ENCODE measurements at places on chromosomes 3 and 15.

- no peak for DNase-seq
Observed at GRCh38 chr3:107308716-107309115, 68.5 kb upstream of the CCDC54 start.

DNA sequence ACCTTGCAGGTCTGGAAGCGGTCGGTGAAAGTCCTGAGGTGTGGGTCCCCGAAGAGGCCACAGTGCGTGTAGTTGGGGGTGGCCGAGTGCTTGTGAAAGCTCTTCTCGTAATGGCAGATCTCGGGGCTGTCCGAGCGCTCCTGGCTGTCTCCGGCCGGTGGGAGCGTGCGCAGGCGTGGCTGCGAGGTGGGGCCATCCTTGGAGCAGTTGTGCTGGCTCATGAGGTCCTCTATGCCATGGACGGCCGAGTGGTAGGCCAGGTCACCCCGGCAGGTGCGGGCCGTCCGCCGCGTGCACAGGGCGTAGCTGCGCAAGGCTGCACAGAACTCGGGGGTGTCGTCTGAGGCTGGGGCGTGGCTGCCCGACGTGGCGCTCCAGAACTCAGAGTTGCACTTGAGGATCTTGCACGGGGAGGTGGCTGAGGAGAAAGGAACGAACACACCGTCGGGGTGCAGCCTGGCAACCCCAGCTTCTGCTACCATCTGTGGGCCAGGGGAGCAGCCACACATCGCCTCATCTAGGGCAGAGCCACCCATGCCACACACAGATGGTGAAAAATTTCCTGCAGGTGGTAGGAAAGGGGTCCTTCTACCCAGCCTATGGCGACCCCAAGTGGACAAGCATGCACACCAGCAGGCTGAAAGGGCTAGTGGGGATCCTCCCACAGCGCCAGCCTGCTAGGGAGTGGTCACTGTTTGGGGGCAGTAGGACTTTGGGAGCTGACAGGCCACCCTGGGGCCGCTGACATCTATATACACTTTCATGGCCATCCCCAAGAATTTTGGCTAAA lies 36.7 kb downstream of the RGMA start:
- no peak for DNase-seq

GRCh38 chr15:70501849-70502248 lies 261.5 kb downstream of the UACA start:
- no peak for DNase-seq

DNA sequence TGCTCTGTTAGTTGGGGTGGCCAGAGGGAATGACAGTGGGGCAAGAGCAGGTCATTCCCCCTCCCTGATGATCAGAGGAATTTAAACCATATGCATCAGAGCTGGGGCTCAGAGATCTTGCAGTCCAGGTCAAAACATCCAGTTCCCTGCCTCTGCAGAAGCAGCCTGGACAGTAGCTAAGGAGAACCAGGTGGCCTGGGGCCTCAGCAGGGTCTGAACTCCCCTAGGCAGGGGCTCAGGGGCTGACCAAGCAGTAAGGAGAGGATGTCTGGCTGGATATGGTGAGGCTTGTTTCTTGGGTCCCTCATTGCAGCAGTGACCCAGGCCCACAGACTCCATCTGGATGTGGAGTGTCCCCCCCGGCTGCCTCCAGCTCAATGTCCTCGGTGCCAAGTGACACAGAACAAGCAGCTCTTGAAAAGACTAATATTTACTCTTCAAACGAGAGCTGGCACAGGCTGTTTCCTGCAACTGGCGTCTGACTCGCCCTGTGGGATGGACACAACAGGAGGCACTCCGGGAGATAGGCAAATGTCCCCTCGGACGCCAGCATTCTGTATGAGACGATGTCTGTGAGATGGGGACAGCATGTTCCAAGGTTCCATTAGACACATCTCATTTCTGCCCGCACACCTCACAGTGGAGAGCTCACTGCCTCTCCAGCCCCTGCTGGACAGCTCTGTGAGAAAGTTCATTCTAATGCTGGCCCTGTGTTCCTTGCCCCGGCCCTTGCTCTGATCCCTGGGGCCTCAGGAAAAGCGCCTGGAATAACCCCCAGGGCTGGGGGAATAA lies 37.1 kb downstream of the SEC22C start:
- no peak for DNase-seq

- DNase-seq, result no peak
Observed at GRCh38 chr3:157065201-157065600, 94.7 kb downstream of the CCNL1 start.

GRCh38 chr15:66234798-66235197 lies 18.8 kb downstream of the MEGF11 start:
- DNase-seq, result no peak

- DNase-seq, result no peak
Observed at GRCh38 chr15:58257776-58258325, 119.7 kb downstream of the AQP9 start.

- no peak for DNase-seq
Observed at GRCh38 chr3:50170689-50171088, 15.6 kb downstream of the SEMA3F start.

DNA sequence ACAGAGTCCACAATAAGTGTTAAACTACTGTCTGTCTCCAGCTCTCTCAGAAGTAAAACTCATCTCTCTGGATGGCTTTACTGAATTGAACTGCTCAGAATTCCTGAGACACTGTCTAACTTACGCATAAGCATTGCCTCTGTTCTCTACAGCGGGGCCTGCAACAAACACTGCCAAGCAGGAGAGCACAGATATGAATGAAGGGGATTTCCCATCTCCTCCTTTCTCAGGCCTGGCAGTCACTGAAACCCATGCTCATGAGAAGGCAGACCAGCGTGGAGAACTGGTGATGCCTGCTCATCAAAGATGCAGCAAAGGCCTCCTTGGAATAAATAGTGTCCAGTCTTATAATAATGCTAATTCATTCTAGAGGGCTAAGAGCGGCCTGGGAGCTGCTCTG lies 10.3 kb downstream of the RASGRP1 start:
- no peak for DNase-seq

DNA sequence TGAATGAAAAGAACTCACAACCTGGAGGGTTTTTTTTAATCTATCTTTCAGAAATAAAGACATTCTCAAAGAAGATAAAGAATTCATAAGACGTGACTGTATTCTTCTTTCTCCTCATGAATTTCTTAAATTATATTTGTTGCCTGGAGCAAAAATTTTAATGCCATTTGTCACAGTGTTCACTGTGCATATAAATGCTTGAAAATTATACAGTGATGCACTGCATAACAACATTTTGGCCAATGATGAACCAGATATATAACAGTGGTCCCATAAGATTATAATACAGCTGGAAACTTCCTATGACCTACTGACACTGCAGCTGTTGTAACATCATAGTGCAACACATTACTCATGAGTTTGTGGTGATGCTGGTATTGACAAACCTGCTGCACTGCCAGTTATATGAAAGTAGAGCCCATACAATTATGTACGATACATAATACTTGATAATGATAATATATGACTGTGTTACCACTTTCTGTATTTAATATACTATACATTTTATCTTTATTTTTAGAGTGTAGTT lies 67.3 kb downstream of the P2RY1 start:
- no peak for DNase-seq

DNA sequence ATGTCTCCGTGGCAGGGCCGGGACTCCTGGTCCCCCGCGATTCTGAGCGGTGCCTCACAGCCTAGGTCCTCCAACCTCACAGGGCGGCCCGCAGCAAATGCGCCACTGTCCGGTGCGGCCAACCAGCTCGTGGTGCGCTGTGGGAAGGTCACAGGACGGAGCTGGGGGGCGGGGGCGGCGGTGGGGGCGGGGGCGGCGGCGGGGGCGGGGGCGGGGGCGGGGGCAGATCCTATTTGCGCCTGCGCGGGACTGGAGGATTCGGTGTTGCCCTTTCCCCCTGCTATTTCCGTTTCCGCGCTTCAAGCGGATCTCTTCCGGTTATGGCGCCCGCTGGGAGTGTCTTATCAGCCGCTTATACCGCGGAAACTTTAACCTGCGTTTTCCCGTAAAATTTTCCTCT lies 106.7 kb upstream of the SNRPN start:
- no peak for DNase-seq

DNA sequence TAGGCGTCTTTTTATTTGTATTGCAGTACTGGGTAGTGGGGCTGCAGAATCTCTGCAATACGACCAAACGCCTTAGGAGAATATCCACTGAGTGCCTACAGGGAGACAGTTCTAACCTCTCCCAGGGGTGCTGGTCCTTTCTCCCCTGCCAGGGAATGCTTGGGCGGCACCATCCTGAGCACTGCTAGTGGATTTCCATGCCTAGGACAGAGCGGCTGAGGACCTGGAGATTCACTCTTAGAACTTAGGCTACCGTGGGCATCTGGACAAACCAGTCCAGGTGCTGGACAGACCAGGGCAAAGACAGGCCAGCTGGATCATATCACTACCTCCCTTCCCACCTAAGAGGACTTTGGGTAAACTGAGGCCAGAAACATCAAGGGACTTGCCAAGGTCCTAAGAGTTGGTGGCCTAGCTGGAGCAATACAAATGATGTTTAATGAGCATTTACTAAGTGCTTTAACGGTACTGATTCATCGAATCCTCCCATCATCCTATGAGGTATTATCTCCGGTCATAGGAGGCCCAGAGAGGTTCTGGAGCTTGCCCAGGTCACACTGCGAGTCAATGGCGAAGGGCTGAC lies 902 bp downstream of the TMEM44 start:
- no peak for DNase-seq

DNA sequence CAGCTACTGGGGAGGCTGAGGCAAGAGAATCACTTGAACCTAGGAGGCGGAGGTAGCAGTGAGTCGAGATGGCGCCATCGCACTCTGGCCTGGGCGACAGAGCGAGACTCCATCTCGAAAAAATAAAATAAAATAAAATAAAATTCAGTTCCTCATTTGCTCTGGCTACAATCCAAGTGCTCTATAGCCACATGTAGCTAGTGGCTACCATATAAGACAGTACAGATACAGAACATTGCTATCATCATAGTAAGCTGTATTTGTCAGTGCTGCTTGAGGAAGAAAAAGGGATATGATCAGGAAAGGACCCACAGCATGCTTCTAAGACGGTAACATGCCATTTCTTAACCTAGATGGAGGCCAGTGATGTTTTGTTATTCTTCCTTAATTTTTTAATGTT lies 88.7 kb upstream of the CDAN1 start:
- DNase-seq, result no peak

- no peak for DNase-seq
Observed at GRCh38 chr3:53180305-53181023, 19.5 kb downstream of the PRKCD start.

GRCh38 chr3:45104715-45105711 lies 41.2 kb downstream of the CDCP1 start:
- DNase-seq, result no peak

DNA sequence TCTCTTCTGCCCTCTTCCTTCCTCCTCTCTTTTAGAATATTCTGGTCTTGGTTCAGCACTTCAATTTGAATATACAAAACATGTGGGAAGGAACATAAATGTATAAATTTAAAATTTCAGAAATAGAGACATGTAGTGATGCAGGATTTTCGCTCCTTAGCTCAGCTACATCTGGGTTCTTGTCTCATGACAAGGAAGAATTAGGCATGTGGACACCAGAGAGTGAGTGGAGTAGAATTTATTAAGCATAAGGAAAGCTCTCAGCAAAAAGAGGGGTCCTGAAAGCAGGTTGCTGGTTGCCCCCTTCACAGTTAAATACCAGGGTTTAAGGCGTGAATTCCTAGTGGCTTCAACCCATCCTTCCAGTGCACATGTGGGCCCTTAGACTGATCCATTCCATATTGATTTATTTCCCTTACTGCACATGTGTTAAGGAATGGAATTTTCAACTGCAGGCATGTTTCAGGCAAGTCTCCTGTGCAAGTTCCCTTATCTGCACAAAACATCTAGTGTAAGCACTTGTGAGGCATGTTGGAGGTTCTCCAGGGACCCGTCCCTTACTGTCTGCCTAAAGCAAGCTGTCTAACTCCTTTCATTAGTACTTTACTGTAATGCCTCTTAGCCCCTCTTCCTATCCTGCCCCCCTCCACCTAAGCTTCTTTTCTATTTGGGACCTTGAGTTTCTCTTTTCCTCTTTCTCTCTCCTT lies 133.2 kb upstream of the STRIT1 start:
- DNase-seq, result no peak

Data from RWPE2 (cell line).